ENCODE measurements at places on chromosomes 2 and 18. TPM values are rescaled to one million over a fixed set of nuclear protein-coding genes. Genes with fewer than 3 reads are reported as not detected.

DNA sequence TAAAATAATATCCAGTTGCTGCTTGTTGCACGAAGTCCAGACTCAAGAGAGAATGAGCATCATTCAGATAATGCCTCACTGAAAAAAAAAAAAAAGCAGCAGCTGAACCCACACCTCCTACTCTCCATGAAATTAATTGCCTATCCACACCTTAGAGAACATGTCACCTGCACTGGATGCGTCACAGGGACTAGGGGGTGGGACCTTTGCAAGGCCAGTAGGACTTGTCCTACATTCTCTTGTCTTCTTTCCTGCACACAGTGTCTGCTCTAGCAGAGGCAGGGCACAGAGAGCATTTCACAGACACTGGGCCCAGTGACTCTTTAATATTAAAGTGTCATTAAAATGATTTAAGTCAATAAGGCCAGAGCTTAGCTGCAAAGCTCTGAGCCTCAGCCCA, at the start of gene ABCA12:
TSS of gene ABCA12 (minus strand) at position 148 of the 400 bp plus-strand sequence. CDS start 418 bp downstream, outside the sequence.
- no peak for DNase-seq

KCNG3 gene
- total RNA-seq, result under 0.01 TPM

CLIP4 gene
- 21.8 TPM for total RNA-seq

SLC5A7 gene
- not detected for total RNA-seq

C2orf80 gene
- not detected for total RNA-seq

NEU4 gene
- 9.2 TPM for total RNA-seq

MC4R gene
- not detected for total RNA-seq

ATP6V1B1 gene
- not detected for total RNA-seq

LRRC30 gene
- total RNA-seq, result not detected

REG1B gene
- under 0.01 TPM for total RNA-seq

COL3A1 gene
- total RNA-seq, result not detected

CDH7 gene
- total RNA-seq, result 1.3 TPM

- DNase-seq, result no peak
Observed at GRCh38 chr2:34408100-34408499, 809.0 kb upstream of the FAM98A start.

- DNase-seq, result peak; percentile 83
Observed at GRCh38 chr2:38959938-38960608, 70.4 kb downstream of the ARHGEF33 start.

- no peak for DNase-seq
Observed at GRCh38 chr2:1748741-1749488, 4.6 kb upstream of the PXDN start.

GRCh38 chr2:189293164-189293563, 113.6 kb upstream of the COL5A2 start:
- no peak for DNase-seq

DNA sequence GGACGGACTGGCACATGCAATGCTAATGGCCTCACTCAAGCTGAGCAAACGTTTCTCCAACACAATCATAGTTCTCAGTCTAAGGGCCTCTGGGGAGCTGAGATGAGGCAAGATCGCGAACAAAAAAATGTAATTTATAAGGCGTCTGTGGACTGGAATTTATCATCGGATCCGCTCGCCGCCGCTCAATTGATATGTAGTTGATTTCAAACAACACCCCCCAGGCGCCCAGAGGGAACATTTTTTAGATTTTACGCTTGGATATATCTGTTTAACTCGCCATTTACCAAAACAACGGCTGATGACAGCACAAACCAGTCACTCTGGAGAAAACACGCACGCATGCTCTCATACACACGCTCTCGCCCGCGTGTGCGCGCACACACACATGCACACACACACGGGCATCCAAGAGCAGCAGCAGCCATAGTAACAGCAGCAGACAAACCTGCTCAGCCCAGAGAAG, 335.8 kb downstream of the SMAD2 start:
- no peak for DNase-seq

- DNase-seq, result peak; percentile 4
Observed at GRCh38 chr2:220104871-220105351, 477.5 kb downstream of the SLC4A3 start.

GRCh38 chr18:23689031-23689615, at the start of gene LAMA3:
LAMA3 (plus strand) TSS chr18:23689453; CDS start chr18:23689684, 231 bp downstream.
- DNase-seq, result peak; percentile 37

ARHGEF4 gene
- under 0.01 TPM for total RNA-seq

ACADL gene
- not detected for total RNA-seq

NT5C1B gene
- not detected for total RNA-seq

DNA sequence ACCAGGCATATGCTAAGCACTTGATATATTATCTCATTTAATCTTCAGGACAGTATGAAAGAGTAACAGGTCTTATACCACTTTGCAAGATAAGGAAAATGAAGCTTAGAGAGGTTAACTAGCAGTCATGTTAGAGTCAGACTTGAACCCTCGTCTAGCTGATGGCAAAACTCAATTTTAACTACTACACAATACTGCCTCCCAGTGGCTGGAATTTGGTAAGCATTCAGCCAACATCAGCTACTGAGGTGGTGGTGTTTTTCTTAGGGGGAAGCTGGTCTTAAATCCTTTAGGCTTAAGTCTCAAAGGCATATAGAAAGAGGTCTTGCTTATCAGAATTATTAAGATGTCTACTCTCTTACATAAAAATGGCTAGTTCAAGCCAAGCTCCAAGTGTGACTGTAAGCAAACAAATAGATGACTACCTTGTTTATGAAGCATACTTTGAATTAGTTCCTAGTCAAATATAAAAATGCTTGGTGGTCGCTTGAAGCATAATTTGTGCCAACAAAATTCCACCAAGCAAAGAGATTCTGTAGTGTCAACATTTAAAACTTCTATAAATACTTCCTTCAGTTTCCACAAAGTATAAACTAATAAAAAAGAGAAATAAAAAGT, 325.4 kb upstream of the FIGN start:
- peak; percentile 23 for DNase-seq

GRCh38 chr18:55407774-55408535, 180.0 kb downstream of the TCF4 start:
- DNase-seq, result no peak

DNA sequence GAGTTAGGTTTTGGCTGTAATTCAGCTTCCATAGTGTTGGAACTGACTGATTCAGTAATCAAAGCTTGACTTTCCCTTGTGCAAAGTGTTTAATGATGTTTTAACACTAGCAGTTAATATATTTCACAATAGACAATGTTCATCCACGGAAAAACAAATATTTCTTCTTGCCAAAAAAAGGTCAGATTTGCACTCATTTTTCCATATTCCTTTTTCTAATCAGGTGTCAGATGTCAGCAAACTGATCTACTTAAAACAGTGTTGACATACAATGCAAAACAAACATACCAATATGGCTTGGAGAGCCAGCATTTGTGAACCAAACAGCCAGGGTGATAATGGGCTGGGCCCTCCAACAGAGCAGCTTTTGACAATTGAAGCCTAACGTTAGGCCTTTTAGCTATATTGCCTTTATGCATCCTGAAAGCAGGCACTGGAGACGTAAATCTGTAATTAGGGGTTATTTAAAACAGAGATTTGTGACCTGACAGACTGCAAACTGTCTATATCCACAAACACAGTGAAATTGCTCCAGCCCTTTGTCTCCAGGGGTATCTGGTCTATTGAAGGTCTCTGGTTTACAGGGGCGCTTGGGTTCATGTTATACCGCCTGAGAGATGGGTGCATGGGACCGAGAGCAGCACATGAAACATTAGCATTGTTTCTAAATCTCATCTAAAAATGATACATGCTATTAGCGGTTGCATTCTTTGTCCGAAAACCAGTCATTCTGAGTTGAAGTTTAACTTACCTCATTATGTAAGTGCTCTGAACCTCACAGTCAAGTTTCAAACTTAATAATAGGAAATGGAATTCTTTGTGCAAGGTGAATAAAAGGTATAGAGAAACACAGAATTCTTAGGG, 7.1 kb upstream of the CDCA7 start:
- no peak for DNase-seq

DNA sequence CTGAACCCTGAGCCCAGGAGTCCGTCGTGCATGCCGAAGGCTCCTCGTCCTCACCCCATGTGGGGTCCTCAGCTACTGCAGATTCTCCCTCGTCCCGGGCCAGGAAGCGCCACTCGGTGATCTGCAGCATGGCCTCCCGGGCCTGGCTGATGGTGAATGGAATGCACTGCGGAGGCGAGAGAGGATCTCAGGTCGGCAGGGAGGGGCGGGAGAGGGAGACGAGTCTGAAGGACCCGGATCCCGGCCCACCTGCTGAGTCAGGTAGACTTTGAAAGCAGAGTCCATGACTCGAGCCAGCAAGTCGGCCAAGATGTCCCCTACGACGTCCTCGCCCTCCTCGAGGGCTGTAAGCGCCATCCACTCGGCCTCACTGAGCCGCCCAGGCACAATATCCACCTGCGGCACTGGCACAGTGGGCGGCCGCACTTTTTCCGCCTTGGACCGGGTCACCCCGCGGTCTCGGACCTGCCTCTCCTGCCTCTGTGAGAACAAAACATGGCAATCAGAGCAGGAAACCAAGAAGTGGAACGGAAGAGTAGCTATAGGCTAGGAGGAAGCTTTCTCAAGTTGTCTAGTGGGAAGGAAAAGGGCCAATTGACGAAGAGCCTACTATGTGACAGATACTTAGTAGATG, 5.5 kb downstream of the C2orf81 start:
- DNase-seq, result no peak
